ENCODE measurements at places on chromosomes 12 and 14. TPM values are rescaled to one million over a fixed set of nuclear protein-coding genes. Genes with fewer than 3 reads are reported as not detected.
A peak's percentile ranks its signal among the peaks of the same experiment; 100 is the strongest.

Gene SLC17A8
- total RNA-seq, result not detected

Gene AVPR1A
- 0.24 TPM for total RNA-seq

Gene VWF
- total RNA-seq, result 0.31 TPM

Gene GEMIN2
- 47.8 TPM for total RNA-seq

Gene TAS2R9
- total RNA-seq, result not detected

Gene ARG2
- total RNA-seq, result 67.2 TPM

Gene MYF5
- not detected for total RNA-seq

GRCh38 chr12:92771001-92771400, 68.2 kb downstream of the PLEKHG7 start:
- no peaks in the 10 kb centered on the region for H3K36me3 ChIP-seq
- H3K4me1 ChIP-seq, result peaks cover 3% of the 10 kb centered on the region
- no peaks in the 10 kb centered on the region for H3K27me3 ChIP-seq
- no peak overlapping the region for H3K4me3 ChIP-seq
- no peak overlapping the region for H3K27ac ChIP-seq

GRCh38 chr14:96098309-96098998, 59.3 kb downstream of the C14orf132 start:
- H3K4me1 ChIP-seq, result peaks cover 14% of the 10 kb centered on the region
- no peaks in the 10 kb centered on the region for H3K27me3 ChIP-seq
- DNase-seq, result peak; percentile 90
- H3K27ac ChIP-seq, result no peak overlapping the region
- H3K4me3 ChIP-seq, result no peak overlapping the region
- H3K36me3 ChIP-seq, result no peaks in the 10 kb centered on the region

GRCh38 chr12:6771091-6771495, 1.2 kb upstream of the LAG3 start:
- no peaks in the 10 kb centered on the region for H3K36me3 ChIP-seq
- H3K27ac ChIP-seq, result 0 out of 2 replicates have a peak overlapping the region, but pooled peaks have one; percentile 45
- H3K4me3 ChIP-seq, result no peak overlapping the region
- H3K27me3 ChIP-seq, result peaks cover 59% of the 10 kb centered on the region
- peaks cover 43% of the 10 kb centered on the region for H3K4me1 ChIP-seq
- no peak for DNase-seq

GRCh38 chr12:116726694-116727093, 11.2 kb downstream of the SPRING1 start:
- DNase-seq, result peak; percentile 65
- peak overlapping the region; percentile 24 for H3K27ac ChIP-seq
- H3K36me3 ChIP-seq, result no peaks in the 10 kb centered on the region
- H3K27me3 ChIP-seq, result no peaks in the 10 kb centered on the region
- H3K4me1 ChIP-seq, result peaks cover 8% of the 10 kb centered on the region
- H3K4me3 ChIP-seq, result no peak overlapping the region

DNA sequence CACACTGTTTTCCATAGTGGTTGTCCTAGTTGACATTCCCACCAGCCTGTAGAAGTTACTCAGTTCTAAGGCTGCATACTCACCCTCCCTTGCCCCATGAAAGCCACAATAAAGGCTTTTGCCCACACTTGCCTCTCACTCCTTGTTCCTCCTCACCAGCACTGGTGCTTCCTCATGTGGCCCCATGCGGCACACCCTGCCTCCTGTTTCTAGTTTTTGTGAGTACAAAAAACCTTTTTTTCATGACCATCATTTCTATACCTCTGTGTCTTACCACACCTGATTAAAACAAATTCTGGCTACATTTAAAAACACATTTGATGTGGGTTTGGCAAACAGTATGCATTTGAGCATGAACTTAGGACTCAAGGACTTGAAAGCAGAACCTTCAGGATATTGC, 40.7 kb upstream of the RIN3 start:
- peaks cover 10% of the 10 kb centered on the region for H3K4me1 ChIP-seq
- H3K36me3 ChIP-seq, result no peaks in the 10 kb centered on the region
- no peaks in the 10 kb centered on the region for H3K27me3 ChIP-seq

- H3K27ac ChIP-seq, result no peak overlapping the region
- H3K4me1 ChIP-seq, result no peaks in the 10 kb centered on the region
- no peak overlapping the region for H3K4me3 ChIP-seq
- peak; percentile 28 for DNase-seq
These were observed 325.1 kb downstream of the ALG10 start for GRCh38 chr12:34347367-34347766.

DNA sequence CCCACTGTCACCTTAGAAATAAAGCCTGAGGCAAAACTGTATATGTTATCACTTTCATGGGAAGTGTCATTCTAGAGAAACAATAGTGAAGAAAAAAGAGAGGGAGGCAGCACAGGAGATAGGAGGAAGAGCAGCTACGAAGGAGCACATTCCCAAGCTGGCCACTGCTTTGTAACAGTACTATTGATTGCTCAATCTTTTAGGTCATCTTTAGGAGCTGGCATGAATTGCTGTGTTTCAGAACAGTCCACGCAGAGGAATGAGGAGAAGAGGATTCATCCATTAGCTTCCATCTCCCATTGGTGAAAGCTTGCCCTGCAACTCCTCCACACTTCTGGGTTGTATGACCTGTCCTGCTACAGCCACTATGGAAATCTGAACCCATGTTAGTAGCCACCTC, 372.5 kb upstream of the DDHD1 start:
- no peaks in the 10 kb centered on the region for H3K36me3 ChIP-seq
- H3K27me3 ChIP-seq, result no peaks in the 10 kb centered on the region
- no peak for DNase-seq
- no peak overlapping the region for H3K4me3 ChIP-seq
- no peaks in the 10 kb centered on the region for H3K4me1 ChIP-seq

- H3K27me3 ChIP-seq, result no peaks in the 10 kb centered on the region
- no peak overlapping the region for H3K27ac ChIP-seq
- H3K4me3 ChIP-seq, result no peak overlapping the region
- no peaks in the 10 kb centered on the region for H3K4me1 ChIP-seq
These were observed 213.4 kb downstream of the CCER1 start for GRCh38 chr12:90741611-90742010.

DNA sequence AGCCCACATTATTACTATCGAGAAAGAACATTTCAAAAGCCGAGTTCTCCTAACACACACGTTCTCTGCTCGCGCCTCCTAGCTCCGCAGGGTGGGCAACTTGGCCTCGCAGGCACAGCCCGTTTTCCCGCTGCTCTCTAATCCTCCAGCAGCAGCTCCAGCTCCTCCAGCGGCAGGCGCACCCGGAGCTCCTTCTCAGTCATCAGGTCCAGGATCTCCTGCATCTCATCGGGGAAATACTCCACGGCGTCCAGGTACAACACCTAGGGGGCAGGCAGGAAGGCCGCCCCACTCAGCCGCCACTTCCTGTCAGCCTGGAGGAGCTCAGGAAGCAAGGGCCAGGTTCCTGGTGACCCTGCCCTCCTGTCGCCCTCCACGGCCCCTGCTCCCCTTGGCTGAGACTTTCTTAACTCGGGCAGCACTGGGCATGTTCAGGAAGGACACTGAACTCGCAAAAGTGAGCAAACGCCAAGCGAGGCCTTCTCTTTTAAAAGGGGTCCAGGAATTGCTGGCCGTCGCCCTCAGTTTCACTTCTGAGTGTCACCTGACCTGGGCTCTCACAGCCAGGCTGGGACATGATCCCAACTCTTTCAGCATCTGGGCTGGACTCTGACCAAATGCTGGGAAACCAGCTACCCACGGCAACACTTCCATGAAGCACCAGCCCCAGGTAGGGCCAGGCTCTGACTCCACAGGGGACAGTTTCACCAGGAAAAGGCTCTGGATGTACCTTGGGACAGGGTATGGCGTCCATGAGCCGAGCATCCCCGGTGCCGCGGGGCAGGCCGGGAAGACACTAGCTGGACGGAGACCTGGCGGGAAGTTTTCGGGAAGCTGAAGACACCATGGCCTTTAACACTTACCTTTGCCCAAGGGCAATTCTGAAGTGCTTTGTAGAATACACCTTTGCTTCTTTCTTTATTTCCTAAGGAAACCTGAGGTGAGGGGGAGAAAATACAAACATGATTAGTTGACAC, 22.1 kb downstream of the PSMC1 start:
- no peak for DNase-seq
- no peaks in the 10 kb centered on the region for H3K36me3 ChIP-seq
- no peak overlapping the region for H3K4me3 ChIP-seq
- no peak overlapping the region for H3K27ac ChIP-seq
- H3K27me3 ChIP-seq, result no peaks in the 10 kb centered on the region
- H3K4me1 ChIP-seq, result no peaks in the 10 kb centered on the region

DNA sequence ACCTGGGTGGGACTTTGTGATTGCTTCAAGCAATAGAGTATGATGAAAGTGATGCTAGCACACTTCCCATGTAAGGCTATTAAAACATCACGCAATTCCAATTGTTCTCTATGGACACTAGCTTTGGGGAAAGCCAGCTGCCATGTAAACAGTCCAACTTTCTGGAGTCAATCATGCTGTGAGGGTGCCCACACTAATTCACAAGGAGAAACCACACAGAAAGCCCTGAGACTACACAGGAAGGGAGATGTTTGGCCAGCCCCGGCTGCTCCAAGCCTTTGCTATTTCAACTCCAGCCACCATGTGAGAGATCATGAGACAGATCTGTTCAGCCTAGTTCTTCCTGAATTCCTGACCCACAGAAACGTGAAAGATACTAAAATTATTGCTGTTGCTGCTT, 96.3 kb downstream of the ST8SIA1 start:
- DNase-seq, result no peak
- no peak overlapping the region for H3K4me3 ChIP-seq
- no peaks in the 10 kb centered on the region for H3K4me1 ChIP-seq

DNA sequence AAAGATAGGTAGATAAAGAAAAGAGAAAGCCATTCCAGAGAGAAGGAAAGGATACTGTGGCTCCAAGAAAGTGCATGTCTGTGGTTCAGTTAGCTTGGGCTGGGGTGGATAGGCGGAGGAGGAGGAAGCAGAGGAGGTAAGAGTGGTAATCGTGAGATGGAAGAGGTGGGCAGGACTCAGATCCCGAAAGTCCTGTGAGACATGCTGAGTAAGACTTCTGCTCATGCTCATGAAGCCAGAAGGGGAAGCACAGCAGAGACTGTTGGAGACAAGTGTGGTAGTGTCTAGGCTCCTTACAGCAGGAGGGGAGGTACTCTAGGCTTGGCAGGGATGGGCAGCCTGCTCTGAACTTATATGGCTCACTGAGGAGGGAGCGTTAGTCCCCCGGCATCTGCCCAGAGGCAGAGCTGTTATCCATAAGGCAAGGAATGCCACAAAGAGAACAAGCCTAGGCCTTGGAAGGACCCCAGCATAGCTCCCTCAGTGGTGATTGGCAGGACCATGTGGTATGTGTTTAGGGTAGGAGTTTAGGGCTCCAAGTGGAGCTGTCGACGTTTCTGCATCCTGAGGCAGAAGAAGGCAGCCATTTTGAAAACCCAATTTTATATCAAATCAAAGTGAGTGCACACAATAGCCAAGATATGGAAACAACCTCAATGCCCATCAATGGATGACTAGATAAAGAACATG, 135.3 kb downstream of the SMOC1 start:
- no peaks in the 10 kb centered on the region for H3K27me3 ChIP-seq
- no peaks in the 10 kb centered on the region for H3K4me1 ChIP-seq
- no peak for DNase-seq

DNA sequence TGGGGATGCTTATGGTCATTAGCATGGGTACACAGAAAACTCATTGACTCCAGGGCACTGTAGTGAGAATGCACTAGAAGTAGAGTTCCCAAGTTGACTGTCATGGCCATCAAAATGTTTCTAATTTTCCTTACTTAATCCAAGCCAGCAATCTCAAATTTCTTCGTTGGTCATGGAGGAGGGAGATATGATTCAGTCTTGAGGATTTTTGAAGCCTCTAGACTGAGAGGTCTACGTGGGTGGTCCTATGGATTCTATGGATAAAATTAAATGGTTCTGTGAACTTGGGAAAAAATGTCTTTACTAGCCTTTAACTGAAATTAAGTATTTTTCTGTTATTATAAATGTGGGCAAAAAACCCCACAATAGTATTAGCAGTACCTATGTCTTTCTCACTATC, 508.5 kb downstream of the FUT8 start:
- H3K36me3 ChIP-seq, result no peaks in the 10 kb centered on the region
- H3K4me1 ChIP-seq, result peaks cover 14% of the 10 kb centered on the region
- H3K27ac ChIP-seq, result no peak overlapping the region
- no peaks in the 10 kb centered on the region for H3K27me3 ChIP-seq

DNA sequence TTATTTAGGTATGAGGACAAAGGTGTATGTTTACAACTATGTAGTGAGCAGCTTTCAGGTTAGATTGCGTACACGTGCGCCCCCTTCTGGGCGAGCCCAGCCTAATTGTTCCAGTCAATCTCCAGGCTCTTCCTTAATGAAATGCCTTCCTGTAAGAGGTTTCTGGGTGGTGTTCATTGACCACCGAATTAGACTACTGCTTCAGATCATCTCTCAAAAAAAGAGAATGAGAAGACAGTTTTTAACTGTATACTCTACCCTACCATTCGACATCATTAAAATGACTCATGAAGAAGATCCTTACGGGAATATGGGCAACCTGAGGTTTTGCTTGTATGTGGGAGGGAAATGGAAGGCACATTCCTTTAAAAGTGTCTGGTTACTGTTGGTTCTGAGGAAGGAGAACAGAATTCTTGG, 2.1 kb downstream of the LUM start:
- no peaks in the 10 kb centered on the region for H3K36me3 ChIP-seq
- no peaks in the 10 kb centered on the region for H3K4me1 ChIP-seq
- H3K27me3 ChIP-seq, result no peaks in the 10 kb centered on the region
- DNase-seq, result peak; percentile 78
- H3K27ac ChIP-seq, result no peak overlapping the region

DNA sequence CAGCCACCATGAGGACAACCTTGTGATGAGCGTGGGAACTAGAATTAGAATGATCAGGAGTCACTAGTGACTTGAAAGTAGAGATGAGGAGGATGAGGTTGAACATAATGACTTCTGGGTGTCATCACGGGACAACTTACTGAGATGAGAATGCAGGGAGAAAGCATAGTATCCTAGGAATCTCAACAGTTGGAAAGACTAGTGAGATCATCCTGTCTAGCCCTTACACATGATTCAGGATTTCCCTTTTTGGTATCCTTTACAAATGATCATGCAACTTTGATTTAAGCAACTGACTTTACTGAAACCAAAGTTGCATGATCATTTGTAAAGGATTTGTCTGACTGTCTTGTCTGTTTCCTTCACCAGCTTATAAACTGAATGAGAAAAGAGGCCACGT, 51.8 kb upstream of the HIF1A start:
- no peak overlapping the region for H3K27ac ChIP-seq
- H3K36me3 ChIP-seq, result no peaks in the 10 kb centered on the region
- no peak overlapping the region for H3K4me3 ChIP-seq
- no peaks in the 10 kb centered on the region for H3K4me1 ChIP-seq
- H3K27me3 ChIP-seq, result no peaks in the 10 kb centered on the region

Data from GM23338 (cell line).